Ecto neural progenitor cell (in vitro differentiated cells): ENCODE measurements at places on chromosomes 5 and 9.

- DNase-seq = no peak
Observed at GRCh38 chr5:29547236-29547865, 1646.1 kb upstream of the CDH6 start.

GRCh38 chr5:116303340-116303739, 218.5 kb downstream of the COMMD10 start:
- no peak for DNase-seq

GRCh38 chr5:83281658-83282057, 189.9 kb upstream of the VCAN start:
- DNase-seq = no peak

- DNase-seq = no peak
Observed at GRCh38 chr9:107249665-107250285, 33.3 kb upstream of the RAD23B start.

- no peak for DNase-seq
Observed at GRCh38 chr9:11335011-11335410, 722.2 kb upstream of the PTPRD start.

DNA sequence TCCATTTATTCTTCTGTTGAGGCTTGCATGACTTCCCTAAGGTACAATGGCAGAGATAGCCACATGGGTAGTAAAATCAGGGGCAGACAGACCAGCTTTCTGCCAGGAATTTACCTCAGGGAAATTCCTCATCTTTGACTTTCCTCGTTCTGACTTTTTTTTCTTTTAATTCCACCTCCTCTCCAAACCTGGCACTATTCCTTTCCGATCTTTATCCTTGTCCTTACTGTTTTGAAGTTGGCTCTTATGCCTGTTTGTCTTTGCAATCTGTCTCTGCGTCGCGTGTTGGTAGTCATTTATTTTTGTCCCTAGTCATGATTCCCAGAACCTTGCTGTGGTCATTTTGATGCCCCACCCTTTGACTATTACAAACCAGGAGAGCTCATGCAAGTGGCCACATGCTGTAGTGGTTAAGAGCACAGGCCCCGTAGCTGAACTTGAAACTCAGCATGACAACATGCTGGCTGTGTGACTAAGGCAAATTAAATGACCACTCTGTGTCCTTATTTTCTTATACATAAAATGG, 19.0 kb downstream of the TMC1 start:
- DNase-seq = no peak

DNA sequence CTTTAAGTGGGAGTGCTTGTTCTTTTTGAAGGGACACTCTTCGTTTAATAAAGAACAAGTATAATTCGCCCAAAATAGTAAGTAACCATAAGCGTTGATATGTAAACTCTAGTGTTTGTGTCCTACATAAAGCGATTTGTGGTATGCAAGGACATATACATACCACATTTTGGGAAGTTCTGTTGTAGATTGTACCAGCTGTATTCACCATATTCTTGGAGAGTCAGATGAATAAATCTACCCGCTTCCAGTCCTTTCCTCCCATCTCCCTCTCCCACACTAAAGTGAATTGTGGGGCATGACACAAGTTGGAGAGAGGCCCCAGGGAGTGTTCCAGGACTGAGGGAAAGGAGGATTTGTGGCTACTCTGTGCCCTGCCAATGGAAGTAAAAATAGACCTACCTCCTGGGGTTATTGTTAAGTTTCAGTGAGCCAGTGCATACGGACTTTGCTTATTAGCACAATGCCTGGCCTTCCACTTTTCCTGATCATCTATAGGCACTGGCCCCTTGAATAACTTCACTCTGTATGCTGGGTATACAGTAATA, 40.6 kb downstream of the ARHGAP26 start:
- no peak for DNase-seq

- peak; percentile 71 for DNase-seq
Observed at GRCh38 chr9:131608493-131609037, 63.2 kb downstream of the PRRT1B start.

GRCh38 chr5:26553079-26553478, 485.3 kb downstream of the CDH9 start:
- peak; percentile 48 for DNase-seq

- DNase-seq = no peak
Observed at GRCh38 chr5:157562111-157562581, 13.4 kb downstream of the ADAM19 start.

GRCh38 chr9:91572044-91572443, 148.4 kb upstream of the NFIL3 start:
- no peak for DNase-seq

DNA sequence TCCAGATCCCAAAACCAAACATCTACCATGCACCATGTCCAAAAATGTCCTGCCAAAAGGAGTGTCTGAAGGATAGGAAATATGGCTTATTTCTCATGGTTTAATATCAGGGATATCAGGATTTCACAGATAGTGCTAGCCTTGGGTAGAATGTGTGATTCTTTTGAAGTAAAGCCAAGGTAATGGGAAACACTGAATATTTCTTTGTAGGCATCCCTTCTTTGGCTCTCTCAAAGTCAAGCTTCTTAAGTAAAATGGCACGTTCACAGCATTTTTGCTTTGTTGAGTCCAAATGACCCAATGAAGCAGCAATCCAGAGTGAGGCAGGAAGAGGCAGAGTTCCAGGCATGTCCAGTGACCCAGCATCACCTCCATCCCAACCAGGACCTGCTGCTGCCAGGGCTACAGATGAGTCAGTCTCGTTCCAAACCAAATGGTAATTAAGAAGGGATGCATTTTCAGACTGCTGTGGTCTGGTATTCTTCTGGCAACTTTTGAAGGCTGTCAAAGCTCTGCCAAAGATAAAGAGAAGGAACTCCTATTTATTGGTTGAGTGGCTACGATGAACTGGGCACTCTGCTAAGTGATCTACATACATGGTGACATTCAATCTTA, 678.8 kb upstream of the KLF4 start:
- DNase-seq = no peak

- DNase-seq = no peak
Observed at GRCh38 chr9:87007711-87008366, 60.5 kb upstream of the GAS1 start.
